ENCODE measurements at places on chromosomes 5 and 9.

- no peak for DNase-seq
These were observed 239.0 kb downstream of the SYK start for GRCh38 chr9:91040371-91041215.

DNA sequence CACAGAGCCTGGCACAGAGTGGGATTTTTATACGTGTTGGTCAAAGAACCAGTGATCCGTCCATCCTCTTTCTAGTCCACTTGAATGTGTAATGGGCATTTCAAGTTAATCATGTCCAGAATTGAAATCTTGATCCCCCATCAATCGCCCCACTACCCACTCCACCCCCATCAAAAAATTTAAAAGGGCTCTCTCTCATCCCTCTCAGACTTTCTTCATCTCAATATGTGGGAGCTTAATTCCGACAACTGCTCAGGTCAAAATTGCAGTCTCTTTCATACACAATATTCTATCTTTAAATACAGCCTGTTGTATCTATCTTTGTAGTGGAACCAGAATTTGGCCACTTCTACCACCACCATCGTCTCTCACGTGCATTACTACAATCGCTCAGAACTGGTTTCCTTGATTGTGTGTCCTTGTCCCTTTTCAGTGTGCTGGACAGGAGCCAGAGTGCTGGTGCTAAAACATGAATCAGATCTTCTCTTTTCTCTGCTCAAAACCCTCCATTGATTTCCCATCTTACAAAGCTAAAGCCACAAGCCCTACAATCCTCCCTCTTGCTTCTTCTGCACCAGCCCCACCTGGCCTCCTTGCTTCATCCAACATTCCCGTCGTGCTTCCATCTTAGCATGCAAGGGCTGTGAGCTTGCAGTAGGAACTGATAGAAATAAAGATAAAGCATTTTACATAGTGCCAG, 786 bp upstream of the KIF3A start:
- DNase-seq, result no peak

DNA sequence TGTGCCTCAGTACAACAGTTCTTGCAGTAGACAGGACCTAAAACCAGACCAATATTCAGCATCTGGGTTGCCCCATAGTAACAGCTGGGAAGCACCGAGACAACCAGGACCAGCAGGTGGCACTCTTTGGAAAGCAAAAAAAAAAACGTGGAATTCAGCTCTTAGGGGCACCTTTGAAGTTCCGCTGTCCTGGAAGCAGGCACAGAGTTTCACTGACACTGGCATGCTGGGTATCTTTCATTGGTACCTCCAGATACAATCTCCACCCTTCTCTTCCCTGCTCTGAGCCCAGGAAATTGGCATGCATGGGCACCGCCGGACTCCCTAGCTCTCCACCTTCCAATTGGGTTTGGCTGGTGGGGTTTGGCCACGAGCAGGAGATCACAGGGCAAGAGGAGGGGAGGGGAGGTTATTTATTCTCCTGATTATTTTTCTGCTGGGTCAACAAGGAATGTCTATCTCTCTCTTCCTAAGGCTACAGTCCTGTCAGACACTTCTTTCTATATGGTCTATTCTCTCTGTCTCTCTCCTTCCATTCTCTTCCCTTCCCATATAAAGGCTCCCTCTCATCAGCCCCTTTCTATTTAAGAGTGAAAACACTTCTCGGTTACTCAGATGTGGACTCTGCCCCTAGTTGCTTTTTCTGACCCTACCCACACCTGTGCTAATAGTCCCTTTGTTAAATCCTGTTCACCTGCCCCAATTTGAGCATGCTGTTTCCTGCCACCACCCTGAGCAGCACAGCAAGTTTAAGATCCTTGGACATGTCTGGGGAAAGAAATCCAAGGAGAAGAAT, 1.9 kb upstream of the IDNK start:
- peak; percentile 47 for DNase-seq

DNA sequence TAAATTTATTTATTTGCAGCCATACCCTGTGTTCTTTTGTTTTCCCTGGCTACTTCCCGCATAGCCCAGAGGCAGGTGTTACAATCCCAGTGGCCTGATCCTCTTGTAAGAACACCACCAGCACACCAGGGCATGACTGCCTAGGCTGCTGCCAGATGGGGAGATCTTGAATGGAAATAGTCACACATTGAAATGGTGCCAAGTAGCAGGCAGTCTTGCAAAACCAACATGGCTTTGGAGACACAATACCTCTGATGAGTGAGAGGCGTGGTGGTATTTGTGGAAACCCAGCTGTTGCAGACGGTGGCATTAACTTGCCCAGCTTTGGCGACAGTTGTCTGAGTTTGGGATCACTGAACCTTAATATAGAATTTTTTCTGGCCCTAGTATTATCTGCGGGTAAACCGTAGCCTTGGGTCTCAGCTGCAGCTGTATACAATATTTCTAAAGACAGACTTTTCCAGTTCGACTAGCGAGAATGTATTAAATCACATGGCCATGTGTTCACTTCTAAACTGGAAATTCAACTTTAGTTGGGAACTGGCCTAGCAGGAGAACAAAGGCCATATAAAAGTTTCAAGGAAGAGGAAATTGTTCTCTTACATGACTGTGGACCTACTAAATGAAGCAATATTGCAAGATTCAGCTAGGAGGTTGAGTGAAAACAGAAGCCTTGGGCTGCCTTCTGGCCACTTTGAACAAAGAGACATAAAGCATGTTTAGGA, 277.0 kb downstream of the SMARCA2 start:
- DNase-seq, result no peak

- no peak for DNase-seq
These were observed 47.8 kb upstream of the RAPGEF6 start for GRCh38 chr5:131682826-131683225.

- no peak for DNase-seq
These were observed 115.4 kb downstream of the DENND1A start for GRCh38 chr9:123814496-123814895.

GRCh38 chr9:107213080-107213479, 70.0 kb upstream of the RAD23B start:
- no peak for DNase-seq
